ENCODE measurements at places on chromosomes 16 and 17.

GRCh38 chr17:46108550-46109110, 84.6 kb downstream of the KANSL1 start:
- no peak for DNase-seq

DNA sequence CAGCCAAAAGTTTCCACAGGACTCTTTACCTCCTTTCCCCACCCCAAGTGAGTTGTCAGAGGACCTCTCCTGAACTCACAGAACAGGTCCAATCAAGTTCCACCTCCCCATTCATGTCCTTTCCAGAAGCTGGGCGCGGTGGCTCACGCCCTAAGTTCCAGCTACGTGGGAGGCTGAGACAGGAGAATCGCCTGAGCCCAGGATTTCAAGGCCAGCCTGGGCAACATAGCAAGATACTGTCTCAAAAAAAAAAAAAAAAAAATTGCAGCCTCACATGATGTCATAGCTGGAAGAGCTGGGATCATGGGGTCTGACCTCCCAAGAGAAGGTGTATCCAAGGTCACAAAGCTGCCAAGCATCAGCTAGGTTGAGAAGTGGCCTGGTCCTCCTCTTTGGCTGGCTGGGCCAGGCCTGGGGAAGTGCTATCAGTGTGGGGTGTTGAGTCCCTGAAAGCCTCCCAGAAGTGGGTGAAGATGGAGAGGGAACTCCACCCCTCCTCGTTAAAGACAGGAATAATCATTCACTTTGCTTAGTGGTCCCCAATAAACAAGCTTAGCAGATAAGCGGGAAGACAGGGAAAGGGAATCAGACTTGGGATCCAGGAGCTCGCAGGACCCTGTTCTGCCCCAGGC, 5.5 kb upstream of the MNT start:
- no peak for DNase-seq

DNA sequence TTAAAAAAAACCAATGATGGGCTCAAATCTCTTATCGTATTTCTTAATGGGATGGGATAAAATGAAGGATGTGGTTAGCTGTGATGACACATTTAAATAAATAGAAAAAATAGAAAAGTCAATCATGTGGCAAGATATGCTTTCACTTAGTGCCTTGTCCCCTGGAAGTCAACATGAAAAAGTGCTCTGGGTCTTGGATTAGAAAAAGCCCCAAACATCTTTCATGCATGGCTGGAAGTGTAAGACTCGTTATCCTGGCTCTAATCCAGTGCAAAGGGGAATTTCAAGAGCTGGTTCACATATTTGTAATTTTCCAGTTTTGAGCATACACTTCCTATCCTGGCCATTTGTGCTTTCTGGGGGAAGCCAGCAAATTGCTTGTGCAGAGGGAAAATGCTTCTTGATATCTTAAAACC, 160.9 kb downstream of the MAP2K6 start:
- peak; percentile 26 for DNase-seq

- DNase-seq = peak; percentile 69
These were observed 19.1 kb downstream of the OSBPL7 start for GRCh38 chr17:47802341-47803022.

GRCh38 chr17:67855504-67856324, 30.4 kb downstream of the BPTF start:
- no peak for DNase-seq

- DNase-seq = no peak
These were observed 19.8 kb upstream of the FAM83G start for GRCh38 chr17:19024101-19025078.

GRCh38 chr16:10224850-10225249, 42.6 kb upstream of the GRIN2A start:
- DNase-seq = no peak

DNA sequence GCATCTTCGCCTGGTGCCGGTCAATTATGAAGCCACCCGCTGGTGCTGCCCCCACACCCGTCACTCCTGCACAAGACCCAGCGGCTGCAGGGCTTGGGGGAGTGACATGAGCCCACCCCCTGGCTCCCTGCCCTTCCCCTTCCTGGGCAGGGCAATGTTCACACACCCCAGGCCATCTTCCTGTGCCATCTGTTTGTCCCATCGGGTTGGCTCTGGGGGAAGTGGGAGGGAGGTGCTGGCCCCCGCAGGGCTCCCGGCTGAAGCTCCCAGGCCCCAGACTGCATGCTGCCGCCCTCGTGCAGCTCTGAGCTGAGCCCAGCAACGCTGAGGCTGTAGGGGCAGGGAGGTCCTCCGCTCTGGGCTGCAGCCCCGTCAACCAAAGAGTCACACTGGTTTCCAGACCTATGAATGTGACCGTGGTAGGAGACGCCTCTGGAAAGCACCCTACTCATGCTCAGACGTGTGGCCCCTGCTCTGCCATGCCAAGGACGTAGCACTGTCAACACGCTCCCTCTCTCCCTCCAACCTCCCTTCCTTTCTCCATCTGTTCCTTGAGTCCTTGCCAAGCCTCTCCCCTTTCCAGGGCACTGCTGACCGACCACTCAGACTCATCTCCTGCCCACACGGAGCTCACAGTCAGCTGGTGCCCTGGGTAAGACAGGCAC, 140.4 kb downstream of the ENGASE start:
- no peak for DNase-seq

DNA sequence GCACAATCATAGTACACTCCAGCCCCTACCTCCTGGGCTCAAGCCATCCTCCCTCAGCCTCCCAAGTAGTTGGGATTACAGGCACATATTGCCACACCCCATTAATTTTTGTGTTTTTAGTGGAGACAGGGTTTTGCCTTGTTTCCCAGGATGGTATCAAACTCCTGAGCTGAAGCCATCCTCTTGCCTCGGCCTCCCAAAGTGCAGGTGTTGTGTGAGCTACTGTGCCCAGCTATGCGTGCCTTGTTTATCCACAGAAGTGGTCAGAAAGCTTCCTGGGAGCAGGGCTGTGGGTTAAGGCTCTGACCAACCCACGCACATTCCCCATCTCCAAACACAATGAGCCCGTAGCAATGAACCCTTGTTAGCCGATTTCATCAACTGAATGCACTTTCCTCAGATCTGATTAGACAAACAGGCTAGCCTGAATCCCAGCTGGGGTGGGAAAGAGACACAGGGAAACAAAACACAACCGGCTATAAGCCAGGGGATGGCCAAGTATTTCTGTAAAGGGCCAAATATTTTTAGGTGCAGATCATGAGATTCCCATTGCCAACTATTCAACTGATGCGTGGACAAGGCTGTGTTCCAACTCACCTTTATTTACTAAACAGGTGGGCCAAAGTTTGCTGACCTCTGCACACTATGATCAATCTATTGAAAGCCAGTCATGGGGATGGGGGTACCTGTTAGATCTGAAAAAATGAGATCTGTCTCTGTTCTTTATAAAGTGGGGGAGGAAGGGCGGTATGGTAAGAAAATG, 193.6 kb downstream of the CPPED1 start:
- no peak for DNase-seq

DNA sequence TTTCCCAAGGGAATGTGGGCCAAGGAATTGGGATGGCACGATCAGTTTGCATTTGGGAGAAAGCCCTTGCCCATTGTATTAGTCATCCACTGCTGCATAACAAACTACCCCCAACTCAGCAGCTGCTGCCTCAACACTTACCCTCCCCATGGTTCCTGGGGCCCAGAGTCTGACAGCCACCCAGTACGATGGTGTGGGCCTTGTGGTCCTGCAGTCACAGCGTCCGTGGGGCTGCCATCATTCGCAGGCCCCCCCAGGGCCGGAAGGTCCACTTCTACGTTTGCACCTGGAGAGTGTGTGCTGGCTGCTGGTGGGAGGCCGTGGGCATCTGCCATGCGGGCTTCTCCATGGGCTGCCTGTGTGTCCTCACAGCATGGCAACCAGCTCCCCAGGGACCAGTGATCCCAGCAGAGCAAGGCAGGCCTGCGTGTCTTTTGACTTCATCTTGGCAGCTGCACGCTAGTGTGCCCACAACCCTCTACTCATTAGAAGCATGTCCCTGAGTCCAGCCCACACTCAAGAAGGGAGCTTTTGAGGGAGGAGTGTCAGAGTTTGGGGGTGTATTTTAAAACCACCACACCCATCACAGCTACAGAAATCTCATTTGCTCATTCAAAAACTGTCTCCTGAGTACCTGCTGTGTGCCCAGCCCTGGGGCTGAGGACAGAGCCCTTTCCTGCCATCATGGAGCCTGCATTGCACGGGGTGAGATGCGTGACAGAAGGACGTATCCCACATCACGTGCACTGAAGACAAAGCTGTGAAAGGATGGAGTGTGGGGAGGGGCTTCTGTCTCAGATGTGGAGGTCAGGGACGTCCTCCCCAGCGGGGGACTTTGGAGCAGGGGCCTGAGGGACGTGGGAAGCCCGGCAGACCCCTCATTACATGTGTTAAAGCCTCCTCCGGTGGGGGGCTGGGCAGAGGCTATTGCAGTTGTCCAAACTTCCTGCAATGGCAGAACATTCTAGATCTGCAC, 185.0 kb upstream of the ZNF469 start:
- DNase-seq = peak; percentile 68

DNA sequence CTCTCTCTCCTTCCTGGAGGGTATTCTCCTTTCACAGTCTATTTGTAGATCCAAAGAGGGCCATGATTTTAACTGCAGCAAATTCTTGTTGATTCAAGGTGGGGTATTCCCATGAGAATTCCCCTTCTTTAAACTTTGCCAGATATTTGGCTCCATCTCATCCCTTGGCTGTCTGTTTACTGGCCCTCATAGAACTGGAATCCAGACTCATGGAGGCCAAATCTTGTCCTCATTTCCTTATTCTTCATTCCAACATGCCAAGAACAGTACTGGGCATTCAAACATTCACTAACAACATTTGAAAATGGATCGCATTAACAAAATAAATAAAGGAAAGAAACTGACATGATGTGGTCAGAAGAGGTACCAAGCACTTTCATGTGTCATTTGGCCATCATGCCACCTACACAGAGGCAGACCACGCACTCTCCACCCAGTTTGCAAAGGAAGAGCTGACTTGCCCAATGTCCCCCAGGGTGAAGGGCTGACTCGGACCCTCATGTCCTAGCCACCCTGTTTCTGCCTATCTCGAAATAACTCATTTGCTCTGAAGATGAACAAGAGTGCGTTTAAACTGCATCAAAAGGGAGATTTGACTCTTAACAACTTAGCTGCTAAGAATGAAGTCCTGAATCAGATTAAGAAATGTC, 23.1 kb upstream of the SLC35B1 start:
- no peak for DNase-seq

DNA sequence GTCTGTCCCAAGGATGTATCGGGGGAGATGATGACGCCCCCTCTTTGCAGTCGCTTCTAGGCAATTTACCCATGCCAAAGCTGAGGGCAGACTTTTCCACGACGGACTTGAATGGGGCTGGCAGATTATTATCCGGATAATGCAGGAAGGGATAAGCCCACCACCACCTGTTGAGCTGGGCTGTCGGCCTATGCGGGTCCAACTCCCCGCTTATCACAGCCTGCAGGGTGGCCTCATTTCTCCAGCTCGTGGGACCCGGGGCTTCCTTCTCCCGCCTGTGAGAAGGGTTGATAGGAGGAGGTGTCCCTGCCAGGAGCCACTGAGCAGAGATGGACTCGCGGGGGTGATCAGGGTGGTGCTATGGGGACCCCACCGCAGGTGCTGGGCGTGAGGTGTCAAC, 559 bp downstream of the CACNG5 start:
- DNase-seq = no peak

DNA sequence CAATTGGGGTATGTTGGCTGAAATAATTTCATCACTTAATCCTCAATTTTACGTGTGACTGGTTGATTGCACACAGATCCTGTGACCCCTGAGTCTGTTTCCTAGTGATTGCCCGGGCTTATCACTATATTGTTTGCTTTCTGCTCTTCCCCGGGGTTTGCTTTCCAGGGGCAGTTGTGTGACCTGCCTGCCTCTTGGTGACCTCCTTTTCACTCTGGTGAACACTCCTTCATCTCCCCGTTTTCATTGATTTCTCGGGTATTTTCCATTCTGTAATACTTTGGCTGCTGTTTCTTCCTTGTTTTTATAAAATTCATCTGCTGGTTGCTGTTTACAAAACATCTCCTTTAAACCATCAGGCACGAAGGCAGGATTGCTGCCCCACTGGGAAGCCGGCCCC, 36.0 kb downstream of the NTN1 start:
- no peak for DNase-seq

DNA sequence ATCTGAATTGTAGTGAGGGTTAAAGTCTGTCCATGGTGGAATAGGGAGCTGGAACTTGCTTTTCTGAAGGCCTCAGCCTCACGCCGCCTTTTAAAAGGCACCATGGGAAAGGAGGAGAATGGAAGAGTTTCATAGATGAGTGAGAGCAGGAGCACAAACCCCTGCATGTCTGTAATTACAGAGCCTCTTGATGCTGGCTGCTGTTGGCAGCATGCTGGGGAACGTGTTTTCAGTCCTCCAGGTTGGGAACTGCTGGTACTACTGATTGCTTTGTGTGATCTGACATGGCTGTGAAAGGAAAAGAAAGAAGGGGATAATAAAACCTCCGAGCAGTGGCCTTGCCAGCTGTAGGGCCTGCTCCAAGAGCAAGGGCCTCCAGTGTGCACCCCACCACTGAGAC, 16.8 kb upstream of the DYNLL2 start:
- no peak for DNase-seq

DNA sequence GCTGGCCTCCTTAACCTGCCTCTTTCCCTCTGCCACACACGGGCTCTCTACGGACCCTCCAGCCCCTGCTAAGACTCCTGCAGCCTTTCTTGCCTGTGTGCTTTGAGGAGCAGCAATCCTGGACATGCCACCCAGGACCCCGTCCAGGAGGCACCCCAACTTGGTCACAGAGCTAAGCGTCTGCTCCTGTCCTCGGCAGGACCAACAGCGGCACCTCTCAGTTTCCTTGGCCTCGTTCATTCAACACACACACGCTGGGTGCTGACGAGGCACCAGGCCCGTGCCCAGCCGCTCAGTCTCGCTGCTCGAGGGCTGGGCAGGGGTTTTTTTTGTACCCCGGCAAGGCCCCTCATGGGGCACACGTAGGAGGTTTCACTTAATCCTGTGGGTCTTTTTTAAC, 15.2 kb downstream of the RPH3AL start:
- DNase-seq = no peak

DNA sequence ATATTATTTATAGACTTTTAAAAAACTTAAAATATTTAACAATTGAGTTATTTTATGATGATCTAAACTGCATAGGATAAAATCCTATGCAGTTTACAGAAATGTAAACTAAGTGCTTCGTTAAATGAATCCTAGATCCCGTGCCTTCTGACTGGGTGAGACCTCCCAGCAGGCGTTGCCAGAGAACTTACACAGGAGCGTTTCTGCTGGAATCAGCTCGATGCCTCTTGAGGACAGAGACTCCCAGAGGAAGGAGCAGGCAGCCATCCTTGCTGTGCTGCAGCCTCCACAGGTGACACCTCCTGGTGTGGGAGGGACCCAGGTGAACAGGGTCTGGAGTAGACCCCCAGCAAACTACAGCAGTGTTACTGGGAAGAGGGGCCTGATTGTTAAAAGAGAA, 160.4 kb downstream of the WWOX start:
- no peak for DNase-seq

All from NCI-H345 (cell line).